GM04503 (cell line): ENCODE measurements at places on chromosomes 16 and 17.
A peak's percentile ranks its signal among the peaks of the same experiment; 100 is the strongest.

GRCh38 chr16:80066805-80067580, 466.5 kb upstream of the MAF start:
- no peak for DNase-seq

- no peak for DNase-seq
Observed at GRCh38 chr16:76835339-76835738, 355.7 kb upstream of the MON1B start.

DNA sequence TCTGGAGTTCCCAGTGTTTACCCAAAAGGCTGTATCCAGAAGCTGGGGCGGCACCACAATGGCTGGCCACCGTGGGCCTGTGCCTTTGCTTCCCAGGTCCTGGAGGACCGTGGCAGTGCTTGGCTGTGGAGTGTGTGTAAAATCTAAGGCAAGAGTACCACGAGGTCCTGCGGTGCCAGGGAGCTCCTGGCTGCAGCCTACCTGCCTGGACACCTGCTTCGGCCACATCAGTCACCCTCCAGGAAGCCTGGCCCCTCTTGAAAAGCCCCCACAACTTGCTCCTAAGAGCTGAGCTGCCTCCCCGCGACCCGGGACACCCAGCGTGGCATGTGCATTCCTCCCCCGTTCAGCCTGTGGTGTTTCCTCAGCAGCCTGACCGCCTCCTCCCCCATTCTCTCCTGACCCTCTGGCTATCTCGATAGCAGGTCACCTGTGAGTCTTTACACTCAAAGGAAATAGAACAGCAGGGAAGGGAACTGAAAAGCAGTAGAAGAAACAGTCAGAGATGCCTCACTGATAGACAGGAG, 7.9 kb downstream of the TIMM22 start:
- DNase-seq, result no peak

- no peak for DNase-seq
Observed at GRCh38 chr16:11799509-11800381, 2.7 kb upstream of the ZC3H7A start.

DNA sequence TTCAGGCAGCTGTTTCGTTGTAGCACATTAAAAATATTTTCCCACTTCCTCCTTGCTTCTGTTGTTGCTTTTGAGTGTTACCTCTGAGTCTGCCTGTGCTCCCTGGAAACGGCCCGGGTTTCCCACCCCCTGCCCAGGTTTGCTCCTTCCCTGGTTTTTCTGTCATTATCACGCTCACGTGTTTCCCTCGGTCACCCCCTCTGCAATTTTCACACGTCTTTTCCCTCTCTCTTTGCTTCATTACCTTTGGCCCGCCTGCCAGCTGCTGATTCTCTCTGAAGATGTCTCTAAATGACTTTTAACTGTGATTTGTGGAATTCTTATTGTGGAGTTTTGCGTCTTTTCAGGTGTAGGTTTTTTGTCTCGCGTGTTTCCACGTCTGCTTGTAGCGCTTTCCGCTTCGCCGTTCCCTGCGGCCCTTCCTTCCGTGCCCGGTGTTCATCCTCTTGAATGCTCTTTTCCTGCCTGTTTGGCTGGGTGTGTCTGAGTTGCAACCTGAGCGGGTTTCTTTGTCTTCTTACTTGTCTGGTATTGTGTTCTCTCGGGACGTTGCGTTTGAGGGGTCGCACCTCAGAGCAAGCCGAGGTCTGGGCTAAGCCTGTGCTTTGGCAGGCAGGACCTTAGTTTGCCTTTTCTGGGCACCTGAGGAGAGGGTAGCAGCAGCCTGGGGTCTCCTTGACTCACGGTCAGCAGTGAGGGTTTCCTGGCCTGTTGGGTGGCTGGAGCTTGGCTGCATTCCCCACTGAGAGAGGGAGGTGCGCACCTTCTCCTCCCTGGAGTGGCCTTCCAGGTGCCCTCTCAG, 96.3 kb upstream of the ZNF750 start:
- DNase-seq, result no peak

DNA sequence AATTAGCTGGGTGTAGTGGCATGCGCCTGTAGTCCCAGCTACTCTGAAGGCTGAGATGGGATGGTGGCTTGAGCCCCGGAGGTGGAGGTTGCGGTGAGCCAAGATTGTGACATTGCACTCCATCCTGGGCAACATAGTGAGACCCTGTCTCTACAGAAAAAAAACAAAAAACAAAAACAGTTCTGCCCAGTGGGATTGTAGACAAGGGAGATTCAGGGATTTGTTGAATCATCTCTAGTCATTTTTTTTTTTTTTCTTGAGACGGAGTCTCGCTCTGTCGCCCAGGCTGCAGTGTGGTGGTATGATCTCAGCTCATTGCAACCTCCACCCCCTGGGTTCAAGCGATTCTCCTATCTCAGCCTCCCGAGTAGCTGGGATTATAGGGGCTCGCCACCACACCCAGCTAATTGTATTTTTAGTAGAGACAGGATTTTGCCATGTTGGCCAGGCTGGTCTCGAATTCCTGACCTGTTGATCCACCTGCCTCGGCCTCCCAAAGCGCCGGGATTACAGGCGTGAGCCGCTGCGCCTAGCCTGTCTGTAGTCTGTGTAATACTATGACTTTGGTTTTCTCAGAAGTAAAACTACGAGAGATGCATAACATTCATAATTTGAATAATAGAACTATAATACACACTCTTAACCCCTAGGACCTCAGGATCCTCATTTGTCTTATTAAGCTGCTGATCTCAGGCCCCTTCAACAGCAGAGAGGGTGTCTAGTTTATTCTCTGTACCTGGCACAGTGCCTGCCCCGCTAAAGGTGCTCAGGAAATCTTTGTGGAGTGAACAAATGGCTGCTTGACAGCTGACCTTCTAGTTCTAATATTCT, 1.4 kb downstream of the TEN1 start:
- DNase-seq, result no peak

GRCh38 chr17:33593991-33594390, 300.9 kb upstream of the ASIC2 start:
- DNase-seq, result no peak

DNA sequence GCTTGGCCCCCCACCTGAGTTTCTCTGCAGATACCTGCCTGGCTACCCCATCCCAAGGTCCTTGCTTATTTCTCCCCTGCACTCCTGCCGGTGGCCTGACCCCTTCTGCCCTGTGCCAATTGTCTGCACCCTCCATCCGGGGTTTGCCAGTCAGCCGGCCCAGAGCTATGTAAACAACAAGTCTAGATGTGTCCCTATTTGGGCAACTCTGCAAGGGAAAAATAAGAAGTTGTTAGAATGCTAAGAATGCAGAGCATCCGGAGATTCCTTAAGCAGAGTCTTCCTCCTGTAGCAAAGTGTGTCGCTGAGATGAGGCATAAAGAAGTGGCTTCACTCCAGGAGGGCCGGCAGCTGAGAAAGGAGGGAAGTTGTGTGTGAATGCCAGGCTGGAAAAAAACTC, 46.6 kb downstream of the RGS9 start:
- DNase-seq, result peak; percentile 56

- no peak for DNase-seq
Observed at GRCh38 chr17:61419496-61420046, 19.9 kb downstream of the TBX2 start.

GRCh38 chr16:21723532-21723931, 59.8 kb downstream of the OTOA start:
- DNase-seq, result no peak

GRCh38 chr17:77213778-77214132, 73.0 kb downstream of the SEC14L1 start:
- no peak for DNase-seq

GRCh38 chr17:57628421-57628820, 116.7 kb downstream of the CCDC182 start:
- DNase-seq, result no peak

GRCh38 chr17:11924076-11924475, 73.2 kb downstream of the ZNF18 start:
- DNase-seq, result no peak

- no peak for DNase-seq
Observed at GRCh38 chr17:2709183-2709661, 2.3 kb downstream of the CLUH start.

DNA sequence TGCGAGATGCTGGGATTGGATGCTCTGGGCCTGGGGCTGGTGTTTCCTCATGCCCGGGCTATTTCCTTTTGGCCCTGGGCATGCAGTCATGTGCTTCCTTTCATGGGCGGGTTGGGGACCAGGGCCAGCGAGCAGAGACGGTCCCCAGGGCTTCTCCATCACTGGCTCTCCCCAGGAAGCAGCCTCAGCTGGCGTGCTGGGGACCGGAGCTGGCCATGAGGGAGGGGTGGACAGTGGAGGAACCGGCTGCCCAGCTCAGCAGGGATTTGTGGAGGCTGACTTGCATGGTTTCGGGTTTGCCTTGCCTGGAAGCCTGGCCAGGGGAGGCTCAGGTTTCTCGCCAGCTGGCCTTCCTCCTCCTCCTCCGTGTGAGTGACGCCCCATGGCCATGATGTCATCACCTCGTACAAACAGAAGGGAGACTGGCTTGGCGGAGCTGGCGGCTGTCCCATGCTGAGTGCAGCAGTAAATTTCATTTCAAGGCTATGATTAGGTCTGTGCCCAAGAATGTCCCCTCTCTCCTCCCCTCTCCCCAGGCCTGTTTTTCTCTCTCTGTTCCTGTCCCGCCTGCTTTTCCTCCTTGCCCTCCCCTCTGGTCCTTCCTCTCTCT, 8.9 kb upstream of the TIMP2 start:
- DNase-seq, result peak; percentile 94

GRCh38 chr16:57607676-57608461, 20.6 kb upstream of the ADGRG1 start:
- DNase-seq, result no peak

DNA sequence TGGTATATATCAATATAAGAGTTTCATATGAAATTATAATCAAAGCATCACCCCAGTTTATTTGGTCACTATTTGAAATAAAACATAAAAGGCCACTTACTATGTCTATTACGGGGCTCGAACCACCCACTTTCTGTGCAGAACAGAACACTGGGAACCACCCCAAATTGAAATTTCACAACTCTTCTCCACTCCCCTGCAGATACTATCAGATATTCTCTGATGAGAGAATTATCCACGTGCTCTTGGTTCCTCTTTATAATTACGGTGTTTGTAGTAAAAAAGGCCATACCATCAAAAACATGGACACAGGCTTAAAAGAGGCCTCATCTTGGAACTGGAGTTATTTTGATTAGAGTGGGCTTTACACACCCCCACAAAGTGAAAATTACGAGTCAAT, 82.8 kb downstream of the WDR59 start:
- DNase-seq, result no peak

DNA sequence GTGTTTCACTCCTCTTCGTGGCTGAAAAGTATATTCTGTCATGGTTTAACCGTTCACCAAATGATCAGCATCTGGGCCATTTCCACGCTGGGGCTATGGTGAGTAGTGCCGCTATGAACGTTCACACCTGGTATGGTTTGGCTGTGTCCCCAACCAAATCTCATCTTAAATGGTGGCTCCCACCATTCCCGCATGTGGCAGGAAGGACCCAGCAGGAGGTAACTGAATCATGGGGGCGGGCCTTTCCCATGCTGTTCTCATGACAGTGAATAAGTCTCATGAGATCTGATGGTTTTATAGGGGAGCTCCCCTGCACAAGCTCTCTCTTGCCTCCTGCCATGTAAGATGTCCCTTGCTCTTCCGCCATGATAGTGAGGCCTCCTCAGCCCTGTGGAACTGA, 45.7 kb upstream of the ZNF469 start:
- DNase-seq, result no peak

- no peak for DNase-seq
Observed at GRCh38 chr16:68227183-68227793, 8.6 kb downstream of the ESRP2 start.

DNA sequence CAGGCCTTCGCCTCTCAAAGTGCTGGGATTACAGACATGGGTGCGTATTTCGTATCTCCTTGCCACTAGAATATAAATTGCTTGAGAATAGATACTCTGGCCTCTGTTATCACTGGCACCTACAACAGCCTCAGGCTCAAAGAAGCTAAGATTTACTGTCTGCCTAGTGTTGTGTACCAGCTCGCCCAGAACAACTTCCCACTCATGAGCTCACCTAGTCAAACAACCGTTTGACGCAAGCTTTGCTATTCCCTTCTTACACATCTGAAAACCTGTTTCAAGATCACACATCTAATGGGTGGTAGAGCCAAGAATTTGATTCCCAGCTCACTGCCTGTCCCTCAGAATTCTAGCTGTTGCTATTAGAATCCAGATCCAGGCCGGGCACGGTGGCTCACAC, 24.4 kb downstream of the MIS12 start:
- DNase-seq, result no peak

DNA sequence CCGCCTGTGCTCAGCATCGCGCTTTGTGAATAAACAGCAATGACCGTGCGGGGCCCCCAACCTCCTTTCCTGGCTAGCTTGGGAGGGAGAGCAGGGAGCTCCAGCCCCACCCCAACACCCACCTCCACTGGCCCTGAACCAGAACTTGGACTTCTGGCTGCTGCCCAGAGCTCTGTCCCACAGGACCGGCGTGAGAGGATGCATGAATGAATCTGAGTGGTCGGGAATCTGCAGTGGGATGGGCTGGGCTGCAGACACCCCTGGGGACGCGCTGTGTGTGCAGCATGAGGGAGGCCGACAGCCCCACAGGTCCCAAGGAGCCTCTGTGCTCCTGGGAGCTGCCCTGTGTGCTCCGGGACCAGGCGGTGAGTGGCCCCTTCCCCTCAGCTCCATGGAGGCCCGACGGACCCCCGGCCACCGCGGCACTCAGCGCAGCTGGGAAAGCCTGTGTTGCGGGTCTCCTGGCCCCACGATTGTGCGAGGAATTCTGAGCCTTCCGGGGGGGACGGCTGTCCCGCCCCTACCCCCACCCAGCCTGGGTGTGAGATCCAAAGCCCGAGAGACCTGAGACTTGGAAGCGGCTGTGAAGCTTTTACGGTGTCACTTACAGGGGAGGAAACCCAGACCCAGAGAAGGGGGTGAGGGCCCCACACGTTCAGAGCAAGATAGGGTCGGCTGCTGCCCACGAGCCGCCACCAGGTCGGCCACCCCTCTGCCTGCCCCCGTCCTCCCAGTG, 5.4 kb downstream of the PIEZO1 start:
- no peak for DNase-seq

GRCh38 chr16:183005-183404, 2.7 kb downstream of the HBQ1 start:
- no peak for DNase-seq

DNA sequence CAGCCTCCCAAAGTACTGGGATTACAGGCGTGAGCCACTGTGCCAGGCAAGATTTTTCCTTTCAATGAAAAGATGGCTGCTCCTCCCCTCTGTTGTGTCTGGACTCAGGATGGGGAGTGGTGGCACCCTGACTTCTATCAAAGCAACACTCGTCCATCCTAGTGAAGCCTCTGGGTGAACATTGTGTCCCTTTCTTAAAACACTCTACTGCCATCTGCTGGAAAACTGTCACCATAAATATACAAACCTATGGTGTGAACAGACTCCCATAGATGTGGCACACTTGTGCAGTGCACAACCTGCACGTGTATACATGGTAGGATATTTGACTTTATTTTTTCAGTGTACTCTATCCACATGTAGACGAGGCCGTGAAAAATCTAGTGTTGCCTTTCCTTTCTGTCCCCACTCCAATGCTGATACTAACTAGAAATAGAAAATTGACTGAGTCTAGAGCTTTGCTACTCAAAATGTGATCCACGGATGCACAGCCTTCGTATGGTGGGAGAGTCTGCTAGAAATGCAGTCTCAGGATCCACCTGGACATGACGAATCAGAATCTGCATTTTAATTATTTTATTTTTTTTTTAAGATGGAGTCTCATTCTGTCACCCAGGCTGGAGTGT, 55.9 kb upstream of the PLCG2 start:
- no peak for DNase-seq
